ENCODE measurements at places on chromosomes 5 and 9. TPM values are rescaled to one million over a fixed set of nuclear protein-coding genes. Genes with fewer than 3 reads are reported as not detected.
A peak's percentile ranks its signal among the peaks of the same experiment; 100 is the strongest.

DNA sequence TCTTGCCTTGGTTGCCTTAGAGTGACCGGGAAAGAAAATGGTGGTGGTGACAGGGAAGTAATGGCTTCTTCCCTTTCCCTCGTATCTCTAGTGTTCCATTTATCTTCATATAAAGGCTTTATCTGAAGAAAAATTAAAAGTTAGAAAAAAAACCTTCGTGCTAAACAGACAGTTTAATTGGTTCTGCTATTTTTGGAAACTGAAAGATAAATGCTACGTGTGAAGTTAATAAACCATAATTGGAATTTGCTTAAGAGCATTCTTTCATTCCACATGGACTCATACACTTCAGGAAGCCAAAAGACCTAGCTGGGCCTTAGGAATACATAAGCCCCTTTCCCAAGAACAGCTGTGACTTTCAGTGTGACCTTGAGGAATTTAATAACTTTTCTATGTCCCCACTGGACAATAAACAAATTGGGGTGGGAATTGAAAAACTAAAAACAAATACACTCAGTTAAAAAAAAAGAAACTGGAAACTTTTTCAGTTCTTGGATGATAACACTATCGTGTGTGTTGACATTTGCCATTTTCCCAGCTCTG, 818.8 kb upstream of the WWC1 start:
- no peak overlapping the region for H3K27ac ChIP-seq
- H3K4me3 ChIP-seq: no peak overlapping the region
- H3K27me3 ChIP-seq: no peaks in the 10 kb centered on the region
- H3K36me3 ChIP-seq: no peaks in the 10 kb centered on the region

- no peak overlapping the region for H3K27ac ChIP-seq
- no peaks in the 10 kb centered on the region for H3K27me3 ChIP-seq
- H3K36me3 ChIP-seq: no peaks in the 10 kb centered on the region
- no peak for DNase-seq
Measured at GRCh38 chr5:81762401-81762800, 11.5 kb upstream of the SSBP2 start.

- no peaks in the 10 kb centered on the region for H3K4me1 ChIP-seq
- H3K36me3 ChIP-seq: no peaks in the 10 kb centered on the region
- no peaks in the 10 kb centered on the region for H3K27me3 ChIP-seq
- no peak for DNase-seq
- no peak overlapping the region for H3K4me3 ChIP-seq
Measured at GRCh38 chr5:93417490-93417889, 163.5 kb downstream of the NR2F1-AS1 start.

DNA sequence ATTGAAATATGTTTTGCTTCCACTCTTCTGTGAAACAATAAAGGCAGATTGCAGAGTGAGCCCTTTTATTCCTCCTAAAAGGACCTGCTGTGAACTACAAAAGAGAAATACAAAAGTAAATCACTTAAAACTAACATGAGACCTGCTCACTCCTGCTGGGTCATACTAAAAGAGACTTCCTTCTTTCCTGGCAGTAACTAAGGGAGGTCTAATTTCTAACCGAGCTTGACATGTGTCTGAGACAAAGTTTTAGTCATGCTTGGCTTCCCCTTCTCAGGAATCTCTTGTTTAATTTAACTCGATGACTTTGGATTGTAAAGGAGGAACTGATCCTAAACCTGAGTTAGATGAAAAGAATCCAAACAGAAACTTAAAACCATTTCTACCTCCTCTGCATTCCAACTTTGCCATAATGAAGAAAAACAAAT, 86.4 kb upstream of the CDH6 start:
- no peaks in the 10 kb centered on the region for H3K4me1 ChIP-seq
- no peak for DNase-seq
- no peak overlapping the region for H3K4me3 ChIP-seq
- no peak overlapping the region for H3K27ac ChIP-seq
- H3K36me3 ChIP-seq: no peaks in the 10 kb centered on the region

- no peak overlapping the region for H3K27ac ChIP-seq
- H3K4me1 ChIP-seq: no peaks in the 10 kb centered on the region
- DNase-seq: no peak
- no peak overlapping the region for H3K4me3 ChIP-seq
- H3K27me3 ChIP-seq: no peaks in the 10 kb centered on the region
Measured at GRCh38 chr9:71271602-71272001, 150.2 kb upstream of the TRPM3 start.

- H3K36me3 ChIP-seq: peaks cover 73% of the 10 kb centered on the region
- no peaks in the 10 kb centered on the region for H3K27me3 ChIP-seq
Measured at GRCh38 chr9:33468797-33469621, 4.7 kb downstream of the NOL6 start.

GRCh38 chr9:16321461-16322119, 548.9 kb downstream of the BNC2 start:
- H3K4me3 ChIP-seq: no peak overlapping the region
- peaks cover 8% of the 10 kb centered on the region for H3K4me1 ChIP-seq
- no peak overlapping the region for H3K27ac ChIP-seq
- H3K27me3 ChIP-seq: no peaks in the 10 kb centered on the region
- peak; percentile 78 for DNase-seq

GRCh38 chr5:57862942-57863341, 380.3 kb upstream of the ACTBL2 start:
- no peak for DNase-seq
- H3K27me3 ChIP-seq: no peaks in the 10 kb centered on the region
- H3K4me1 ChIP-seq: peaks cover 27% of the 10 kb centered on the region
- no peaks in the 10 kb centered on the region for H3K36me3 ChIP-seq

GRCh38 chr5:180647941-180648500, 1.4 kb downstream of the FLT4 start:
- DNase-seq: no peak
- H3K36me3 ChIP-seq: no peaks in the 10 kb centered on the region
- H3K4me1 ChIP-seq: peaks cover 13% of the 10 kb centered on the region
- no peaks in the 10 kb centered on the region for H3K27me3 ChIP-seq

DNA sequence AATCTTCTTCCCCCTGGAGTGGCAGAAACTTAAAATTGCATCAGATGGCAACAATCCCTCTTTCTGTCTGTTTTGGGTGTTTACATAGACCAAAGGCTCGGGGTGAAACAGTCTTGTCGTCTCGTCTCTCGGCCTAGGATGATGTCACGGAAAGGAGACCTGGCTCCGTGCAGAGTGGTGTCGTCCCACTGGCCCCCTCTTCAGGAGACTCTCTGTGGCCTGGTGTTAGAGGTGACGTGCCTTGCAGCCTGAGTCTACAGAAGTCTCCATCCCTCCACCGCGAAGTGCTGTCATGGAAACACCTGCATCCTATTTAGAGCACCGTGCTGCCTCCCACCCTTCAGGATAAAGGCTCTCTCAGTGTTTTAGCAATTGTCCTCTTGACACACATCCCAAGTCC, 409.7 kb downstream of the IRX1 start:
- peak; percentile 37 for DNase-seq
- no peaks in the 10 kb centered on the region for H3K4me1 ChIP-seq
- H3K4me3 ChIP-seq: no peak overlapping the region

The CCDC192 gene
- not detected for total RNA-seq

The SPOCK1 gene
- 70.7 TPM for total RNA-seq

The CYSRT1 gene
- 24.3 TPM for total RNA-seq

The SPINK1 gene
- not detected for total RNA-seq

The IL5 gene
- total RNA-seq: not detected

The C1QTNF3 gene
- total RNA-seq: 7.1 TPM
